Motor neuron (in vitro differentiated cells): ENCODE measurements at places on chromosomes 2 and 18.

DNA sequence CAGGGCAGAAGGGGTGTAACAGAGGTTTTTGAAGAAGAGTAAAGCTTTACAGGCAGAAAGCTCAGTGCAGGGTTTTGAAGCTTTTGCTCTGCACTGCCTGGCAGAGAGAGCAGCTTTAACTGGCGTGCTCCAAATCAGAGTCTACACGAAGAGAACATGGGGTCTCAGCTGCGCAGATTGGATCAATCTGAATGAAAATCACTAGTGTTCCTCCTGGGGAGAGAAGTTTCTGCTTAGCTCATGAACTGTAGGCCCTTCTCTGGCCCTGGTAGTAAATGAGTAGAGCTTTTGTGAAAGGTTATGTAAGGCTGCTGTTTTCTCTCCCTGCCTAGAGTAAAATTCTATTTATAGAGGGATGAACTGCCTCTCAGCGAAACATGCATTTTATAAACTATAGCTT, 13.6 kb downstream of the DCC start:
- ATAC-seq = no peak

GRCh38 chr2:26559556-26559955, 81.6 kb downstream of the CIB4 start:
- no peak for ATAC-seq

DNA sequence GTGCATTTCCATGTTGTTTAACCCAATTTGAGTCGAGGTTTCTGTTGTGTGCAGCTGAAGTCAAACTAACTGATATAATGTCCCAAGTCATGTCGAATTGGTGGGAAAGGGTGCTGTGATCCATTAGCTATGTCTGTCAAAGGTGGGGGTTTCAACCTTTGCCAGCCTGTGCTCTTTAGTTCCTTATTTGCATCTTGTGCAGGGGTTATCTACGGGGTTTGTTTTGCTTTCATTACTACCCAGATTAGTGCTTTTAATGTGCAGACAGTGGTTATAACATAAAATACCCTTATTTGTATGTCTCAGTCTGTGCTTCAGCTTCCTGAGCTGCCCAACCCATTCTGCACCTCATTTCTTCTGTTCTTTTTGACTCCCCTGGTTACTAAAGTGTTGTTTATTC, 271.9 kb upstream of the CXCR4 start:
- ATAC-seq = no peak

GRCh38 chr2:51706220-51706619, 674.3 kb upstream of the NRXN1 start:
- ATAC-seq = no peak

GRCh38 chr2:61233581-61233980, 71.6 kb downstream of the C2orf74 start:
- ATAC-seq = no peak
